ENCODE measurements at places on chromosomes 4 and X.

DNA sequence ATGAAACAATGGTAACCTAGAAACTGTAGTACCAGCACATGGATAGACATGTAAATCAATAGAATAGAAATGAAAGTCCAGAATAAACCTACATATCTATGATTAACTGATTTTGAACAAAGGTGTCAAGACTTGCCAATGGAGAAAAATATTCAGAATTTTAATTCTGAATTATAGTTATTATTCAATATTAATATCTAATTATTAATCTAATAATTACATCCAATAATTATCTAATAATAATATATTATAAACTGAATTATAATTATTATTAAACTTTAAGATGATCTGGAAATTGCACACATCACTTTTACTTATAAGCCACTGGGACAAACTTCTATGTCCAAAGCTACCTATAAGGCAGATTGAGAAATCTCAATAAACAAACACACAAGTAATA is 1365.2 kb upstream of the ADGRL3 start:
- DNase-seq, result no peak

GRCh38 chr4:87624698-87625097 is 16.4 kb downstream of the DSPP start:
- DNase-seq, result no peak

GRCh38 chr4:120843849-120844527 is 78.5 kb downstream of the PRDM5 start:
- DNase-seq, result no peak

- DNase-seq, result no peak
Observed at GRCh38 chr4:173357939-173358338, 12.8 kb upstream of the SAP30 start.

GRCh38 chr4:91751961-91752360 is 551.8 kb upstream of the GRID2 start:
- no peak for DNase-seq

Data from activated T-helper 1 cell treated with anti-CD3 and anti-CD28 coated beads, Interleukin-12 subunit alpha, Interleukin-12 subunit beta, Interleukin-2, Interleukin-4 antibody, amounts not matched to agents 30 ng/mL and 10 ng/mL and 1 ng/mL, durations not matched to agents 14 hours and 24 hours and 36 hours (primary cell).